Kidney epithelial cell (primary cell): ENCODE measurements at places on chromosomes 5 and 9. TPM values are rescaled to one million over a fixed set of nuclear protein-coding genes. Genes with fewer than 3 reads are reported as not detected.

The LCN1 gene
- not detected in 2 replicates for total RNA-seq

The GRM6 gene
- not detected in 2 replicates for total RNA-seq

The BAAT gene
- total RNA-seq = not detected in 2 replicates

The SURF6 gene
- 17.4 and 30.8 TPM in 2 replicates for total RNA-seq

The C5orf52 gene
- total RNA-seq = not detected in 2 replicates

The PCDHA8 gene
- under 0.01 TPM in 1 of 2 replicates, not detected in the other for total RNA-seq

The IFNA21 gene
- total RNA-seq = not detected in 2 replicates

The ERAP2 gene
- total RNA-seq = 19.1 and 19.2 TPM in 2 replicates

The GDF9 gene
- total RNA-seq = 0.88 and 0.89 TPM in 2 replicates

The BBLN gene
- total RNA-seq = 406 and 420 TPM in 2 replicates

The STC2 gene
- 136 and 219 TPM in 2 replicates for total RNA-seq

The TPPP gene
- total RNA-seq = 1.9 and 2.5 TPM in 2 replicates

The SLC36A2 gene
- total RNA-seq = not detected in 2 replicates

The LCN15 gene
- not detected in 2 replicates for total RNA-seq

The DOK3 gene
- total RNA-seq = 1.1 TPM in 2 replicates

The GNG10 gene
- total RNA-seq = 69.3 and 88.4 TPM in 2 replicates

The PCDHB7 gene
- 0.96 and 1.5 TPM in 2 replicates for total RNA-seq

The PCDHB9 gene
- 0.71 and 0.82 TPM in 2 replicates for total RNA-seq

The TNC gene
- total RNA-seq = 289 and 342 TPM in 2 replicates

The MELK gene
- 15.0 and 16.0 TPM in 2 replicates for total RNA-seq

The PHF24 gene
- total RNA-seq = 0.07 and 0.58 TPM in 2 replicates

The ZFP2 gene
- 1.3 and 2.9 TPM in 2 replicates for total RNA-seq

The WNK2 gene
- 9.7 and 17.1 TPM in 2 replicates for total RNA-seq

The SPINK6 gene
- total RNA-seq = not detected in 2 replicates

The NMUR2 gene
- total RNA-seq = not detected in 2 replicates

The AGXT2 gene
- total RNA-seq = not detected in 2 replicates

The LCP2 gene
- 0.07 and 0.13 TPM in 2 replicates for total RNA-seq

The MARCOL gene
- total RNA-seq = not detected in 2 replicates

The SPAAR gene
- not detected in 2 replicates for total RNA-seq

The ENHO gene
- total RNA-seq = 1.5 TPM in 1 of 2 replicates, not detected in the other

The PTGDS gene
- total RNA-seq = 2.0 and 3.8 TPM in 2 replicates

The CARTPT gene
- not detected in 2 replicates for total RNA-seq

The GNAQ gene
- 31.5 and 35.4 TPM in 2 replicates for total RNA-seq

The PROB1 gene
- total RNA-seq = 3.0 and 3.6 TPM in 2 replicates

The FOXD4L4 gene
- total RNA-seq = 0.07 TPM in 1 of 2 replicates, not detected in the other

The LIFR gene
- 11.0 and 13.8 TPM in 2 replicates for total RNA-seq

The C5orf24 gene
- total RNA-seq = 64.1 and 65.1 TPM in 2 replicates
